Glomerular endothelial cell (primary cell): ENCODE measurements at places on chromosomes 6 and 20. TPM values are rescaled to one million over a fixed set of nuclear protein-coding genes. Genes with fewer than 3 reads are reported as not detected.

The ECT2L gene
- 0.12 TPM in 1 of 2 replicates, not detected in the other for total RNA-seq

The OPRM1 gene
- total RNA-seq = not detected in 2 replicates

The ZNF165 gene
- total RNA-seq = 0.23 and 0.97 TPM in 2 replicates

The STMN3 gene
- 7.9 and 17.5 TPM in 2 replicates for total RNA-seq

The IL17F gene
- total RNA-seq = not detected in 2 replicates

The TRAPPC3L gene
- 0.34 TPM in 1 of 2 replicates, not detected in the other for total RNA-seq

The DEFB132 gene
- total RNA-seq = not detected in 2 replicates

The DYNLRB1 gene
- total RNA-seq = 198 and 200 TPM in 2 replicates

The SMPD2 gene
- 6.9 and 7.1 TPM in 2 replicates for total RNA-seq

The SYNDIG1 gene
- total RNA-seq = not detected in 2 replicates

The CNR1 gene
- total RNA-seq = 0.34 TPM in 1 of 2 replicates, not detected in the other

The BEND6 gene
- 0.53 TPM in 2 replicates for total RNA-seq

The CTCFL gene
- total RNA-seq = not detected in 2 replicates

The OLIG3 gene
- total RNA-seq = not detected in 2 replicates

The EYS gene
- total RNA-seq = 0.41 TPM in 1 of 2 replicates, not detected in the other

The WFDC5 gene
- total RNA-seq = not detected in 2 replicates

The WFDC12 gene
- not detected in 2 replicates for total RNA-seq

The APOM gene
- not detected in 2 replicates for total RNA-seq

The C6orf62 gene
- 66.2 and 74.0 TPM in 2 replicates for total RNA-seq

The RBBP8NL gene
- total RNA-seq = not detected in 2 replicates

The VPS52 gene
- 29.6 and 34.5 TPM in 2 replicates for total RNA-seq

The MACROD2 gene
- 0.58 and 0.76 TPM in 2 replicates for total RNA-seq

The ELOVL2 gene
- not detected in 2 replicates for total RNA-seq

The MYB gene
- 0.29 and 0.47 TPM in 2 replicates for total RNA-seq

The FERMT1 gene
- total RNA-seq = 1.2 and 3.9 TPM in 2 replicates

The SLX4IP gene
- total RNA-seq = 2.8 and 3.4 TPM in 2 replicates

The PACRG gene
- total RNA-seq = 0.23 TPM in 1 of 2 replicates, not detected in the other

The ARMC12 gene
- not detected in 2 replicates for total RNA-seq

The CST4 gene
- total RNA-seq = not detected in 2 replicates

The C6orf52 gene
- total RNA-seq = 1.9 and 3.4 TPM in 2 replicates

The ATP6V1G2 gene
- total RNA-seq = 0.18 and 1.2 TPM in 2 replicates

The BPIFB4 gene
- not detected in 2 replicates for total RNA-seq

The CCDC170 gene
- under 0.01 and 0.10 TPM in 2 replicates for total RNA-seq

The KIAA1586 gene
- 7.5 and 7.8 TPM in 2 replicates for total RNA-seq
